ENCODE measurements at places on chromosomes 1 and 21.

GRCh38 chr1:184222652-184223052, 164.2 kb upstream of the C1orf21 start:
- DNase-seq: peak; percentile 25

GRCh38 chr1:245622332-245623014, 467.7 kb downstream of the KIF26B start:
- no peak for DNase-seq

GRCh38 chr1:156959414-156959813, 39.0 kb downstream of the LRRC71 start:
- no peak for DNase-seq

DNA sequence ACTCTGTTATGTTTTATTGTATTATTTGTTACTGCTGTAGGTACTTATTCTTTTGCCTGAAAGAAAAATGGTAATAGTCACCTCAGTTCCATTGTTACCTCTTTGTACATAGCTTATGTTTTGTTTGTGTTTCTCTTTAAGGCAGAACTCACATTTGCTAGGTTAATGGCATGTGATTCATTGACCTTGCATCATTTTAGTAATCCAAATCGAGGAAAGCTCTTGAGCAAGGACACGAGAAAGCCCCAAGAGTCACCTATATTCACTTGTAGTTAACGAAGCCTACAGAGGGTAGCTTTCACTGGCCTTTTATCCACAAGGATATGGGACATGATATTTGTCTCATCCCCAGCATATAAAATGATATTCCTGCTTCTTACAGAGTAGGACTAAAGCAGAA, 1765.2 kb downstream of the NCAM2 start:
- DNase-seq: no peak

DNA sequence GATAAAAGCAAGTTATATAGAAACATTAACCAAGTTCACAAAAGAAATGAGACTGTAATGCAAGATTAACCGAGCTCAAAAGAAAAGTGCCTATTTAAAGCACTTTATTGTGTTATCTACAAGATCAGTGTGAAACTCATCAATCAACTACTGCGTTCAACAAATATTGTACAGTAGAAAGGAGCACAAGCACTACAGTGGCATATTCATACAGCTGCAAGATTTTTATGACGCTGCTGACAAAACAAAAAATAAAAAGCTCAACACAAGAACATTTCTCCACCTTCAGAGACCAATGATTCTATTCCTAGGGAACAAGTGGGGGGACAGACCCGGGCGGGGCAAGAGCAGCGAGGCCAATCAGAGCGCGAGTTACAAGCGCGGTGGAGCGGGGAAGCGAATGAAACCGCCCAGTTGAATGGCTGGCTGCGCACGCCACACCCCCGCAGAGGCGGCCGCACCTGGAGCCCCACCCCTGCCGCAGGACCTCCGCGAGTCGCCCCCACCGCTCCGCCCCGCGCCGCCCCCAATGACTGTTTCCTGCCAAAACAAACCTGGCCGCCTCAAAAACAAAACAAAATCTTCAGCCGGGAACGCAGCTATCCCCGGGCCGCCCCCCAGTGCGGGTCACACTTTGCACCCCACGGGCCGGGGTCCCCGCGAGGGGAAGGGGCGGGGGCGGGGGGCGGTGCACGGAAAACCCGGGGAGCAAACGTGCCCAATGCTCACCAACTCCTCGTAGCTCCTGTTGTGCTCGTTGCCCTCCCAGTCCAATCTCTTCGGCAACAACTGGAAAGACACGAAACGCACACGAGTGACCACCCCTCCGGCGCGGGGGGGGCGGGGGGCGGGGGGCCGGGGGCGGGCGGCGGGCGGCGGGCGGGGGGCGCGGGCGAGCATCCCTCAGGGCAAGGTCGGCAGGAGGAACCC, 1.1 kb downstream of the BRWD1 start:
- peak; percentile 94 for DNase-seq

GRCh38 chr1:184419350-184420161, 32.7 kb downstream of the C1orf21 start:
- no peak for DNase-seq

DNA sequence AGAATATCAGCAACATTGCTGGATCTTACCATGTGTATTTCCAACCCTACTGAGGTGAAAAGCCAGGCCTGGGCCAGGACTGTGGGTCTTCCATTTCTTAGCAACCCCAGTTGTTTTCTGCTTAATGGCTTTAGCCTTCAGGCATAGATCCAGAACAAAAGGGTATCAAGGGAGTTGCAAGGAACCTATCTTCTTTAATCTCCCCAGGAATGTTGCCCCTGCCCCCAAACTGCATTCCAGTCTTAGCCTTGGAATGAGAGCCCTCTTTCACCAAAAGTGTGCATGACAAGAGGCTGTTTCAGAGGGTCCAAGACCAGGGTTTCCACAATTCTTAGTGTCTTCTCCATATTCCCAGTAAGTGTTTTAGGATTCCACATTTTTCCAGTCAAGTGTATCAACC, 87.9 kb upstream of the SOX13 start:
- DNase-seq: peak; percentile 90
